ENCODE measurements at places on chromosomes 16 and 17.
A peak's percentile ranks its signal among the peaks of the same experiment; 100 is the strongest.

DNA sequence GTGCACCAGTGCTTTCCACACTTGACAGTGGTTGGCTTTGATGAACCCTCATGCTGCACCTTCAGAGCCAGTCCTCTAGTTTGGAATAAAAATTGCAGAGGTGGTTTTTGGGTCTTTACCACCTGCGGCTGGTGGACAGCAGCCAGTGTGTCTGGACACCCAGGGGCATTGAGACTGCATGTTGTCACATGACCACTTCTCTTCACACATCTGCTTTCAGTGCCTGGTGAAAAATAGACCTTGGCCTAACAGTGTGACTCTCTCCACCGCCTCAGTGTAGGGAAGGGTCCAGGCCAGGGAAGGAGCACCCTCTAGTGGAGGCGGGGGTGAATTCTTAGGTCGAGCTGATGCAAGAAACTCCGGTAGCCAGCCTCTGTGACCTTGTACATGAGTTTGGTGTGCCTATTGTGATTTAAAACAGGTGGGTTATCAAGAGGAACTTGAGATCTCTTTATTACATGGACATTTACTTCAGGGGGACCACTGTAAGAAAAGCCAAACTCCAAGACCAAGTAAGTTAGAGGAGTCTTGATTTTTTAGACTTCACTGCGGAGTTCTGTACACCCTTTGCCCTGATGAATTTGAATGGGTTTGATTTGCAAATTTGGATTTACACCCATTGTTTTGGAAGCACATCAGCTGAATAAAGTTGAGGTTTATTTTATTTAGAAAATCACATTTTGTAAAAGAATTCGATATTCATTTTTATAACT is 17.9 kb downstream of the GOSR2 start:
- peak; percentile 41 for DNase-seq

DNA sequence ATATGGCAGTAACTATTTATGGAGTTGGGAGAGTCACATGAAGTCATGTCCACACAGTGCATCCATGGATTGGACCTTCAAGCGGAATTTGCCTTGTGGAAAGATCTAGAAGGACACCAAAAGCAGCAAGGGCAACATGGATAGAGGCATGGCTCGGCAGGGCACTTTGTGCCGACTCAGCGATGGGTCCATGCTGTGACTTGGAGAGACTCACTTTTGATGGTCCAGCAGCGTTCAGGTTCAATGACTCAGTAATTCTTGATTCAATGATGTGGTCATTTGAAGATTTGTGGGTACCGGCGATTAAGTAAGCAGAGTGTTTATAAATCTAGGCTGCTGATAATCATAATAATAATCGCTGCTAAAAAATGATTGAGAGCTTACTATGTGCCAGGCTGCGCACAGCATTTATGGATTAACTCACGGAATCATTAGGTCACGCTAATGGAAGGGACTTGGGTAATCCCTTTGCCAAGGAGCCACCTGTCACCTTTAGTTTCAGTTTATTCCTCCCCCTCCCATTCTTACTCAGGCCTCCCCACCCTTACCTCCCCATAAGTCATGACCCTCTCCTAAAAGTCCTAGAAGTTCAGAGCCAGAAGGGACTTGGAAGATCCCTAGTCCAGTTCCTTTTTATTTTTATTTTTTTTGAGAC is 127.5 kb upstream of the CRHR1 start:
- no peak for DNase-seq

DNA sequence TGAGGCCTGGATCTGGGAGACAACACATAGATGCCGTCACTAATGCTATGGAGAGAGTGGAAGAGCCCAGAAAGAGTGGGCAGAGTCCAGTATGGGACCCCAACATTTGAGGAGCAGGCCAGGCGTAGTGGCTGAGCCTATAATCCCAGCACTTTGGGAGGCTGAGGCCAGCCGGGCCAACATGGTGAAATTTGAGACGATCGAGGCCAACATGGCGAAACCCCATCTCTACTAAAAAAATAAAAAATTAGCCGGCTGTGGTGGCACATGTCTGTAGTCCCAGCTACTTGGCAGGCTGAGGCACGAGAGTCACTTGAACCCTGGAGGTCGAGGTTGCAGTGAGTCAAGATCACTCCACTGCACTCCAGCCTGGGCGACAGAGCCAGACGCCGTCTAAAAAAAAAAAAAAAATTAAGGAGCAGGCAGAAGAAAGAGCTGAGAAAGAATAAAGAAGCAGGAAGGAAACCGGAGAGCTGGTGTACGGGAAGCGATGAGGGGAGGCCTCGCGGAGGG is 6.0 kb upstream of the DNAI2 start:
- DNase-seq: no peak

DNA sequence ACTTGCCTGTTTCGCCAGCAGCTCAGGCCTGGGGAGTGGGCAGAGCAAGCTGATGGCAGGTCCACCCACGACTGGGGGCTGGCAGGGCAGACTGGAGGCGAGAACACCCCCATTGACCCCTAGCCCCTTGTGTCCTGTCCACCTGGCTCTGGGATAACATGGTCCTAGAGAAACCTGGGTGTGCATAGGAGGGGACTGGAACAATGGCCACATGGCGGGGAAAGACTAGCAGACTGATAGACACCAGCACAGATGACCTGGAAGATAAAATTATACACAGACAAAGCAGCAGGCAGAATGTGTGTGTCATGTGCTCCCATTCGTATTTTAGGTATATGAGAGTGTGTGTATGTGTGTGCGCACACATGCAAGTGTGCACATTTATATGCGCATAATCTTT is 23.5 kb downstream of the NUBP1 start:
- no peak for DNase-seq

DNA sequence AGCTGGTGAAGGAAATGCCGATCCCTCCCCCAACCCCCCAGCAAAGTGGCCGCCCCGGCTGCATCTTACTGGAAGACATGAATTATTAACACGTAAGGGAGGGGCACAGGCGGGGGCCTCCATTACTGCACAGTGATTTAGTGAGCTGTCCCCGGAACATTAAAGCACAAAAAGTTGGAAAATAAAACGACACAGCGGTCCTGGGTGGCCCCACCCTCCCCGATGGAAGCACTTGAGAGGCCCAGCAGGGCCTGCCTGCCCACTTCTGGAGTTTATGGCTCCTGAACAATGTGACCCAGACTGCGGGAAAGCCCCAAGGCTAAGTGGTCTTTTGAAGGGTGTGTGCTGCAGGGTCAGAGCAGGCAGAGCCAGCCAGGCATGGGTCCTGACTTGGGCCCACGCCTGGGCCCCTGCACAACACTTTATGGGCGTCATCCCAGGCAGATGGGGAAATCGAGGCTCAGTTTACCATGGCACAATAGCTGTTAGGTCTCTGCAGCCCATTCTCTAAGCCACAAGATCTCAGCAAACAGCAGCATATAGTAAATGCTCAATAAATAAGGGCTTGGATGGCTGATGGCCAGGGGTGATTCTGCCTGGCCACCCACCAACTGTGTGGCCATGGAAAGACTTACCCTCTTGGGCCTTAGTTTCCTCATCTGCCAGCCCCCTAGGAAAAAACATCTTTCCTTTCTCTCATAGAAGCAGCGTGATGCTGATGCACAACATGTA is 22.8 kb downstream of the CCDC102A start:
- DNase-seq: no peak

DNA sequence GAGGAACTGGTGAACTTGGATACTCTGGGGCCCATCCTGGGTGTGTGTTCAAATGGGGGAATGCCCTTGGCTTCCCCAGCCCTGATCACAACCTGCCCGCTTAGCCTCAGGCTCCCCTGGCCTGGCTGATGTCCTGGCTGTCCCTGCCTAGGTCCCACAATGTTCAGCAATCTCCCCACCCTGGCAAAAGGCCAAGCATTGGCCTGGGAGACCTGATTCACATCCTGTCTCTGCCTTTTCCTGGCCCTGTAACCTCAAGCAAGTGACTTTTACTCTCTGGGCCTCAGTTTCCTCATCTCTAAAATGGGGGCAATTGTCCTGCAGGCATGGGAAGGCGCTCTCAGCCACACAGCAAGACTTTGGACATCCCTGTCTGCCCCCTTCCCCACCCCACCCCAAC is 14.4 kb downstream of the CPNE2 start:
- no peak for DNase-seq
